NCI-H2171 (cell line): ENCODE measurements at places on chromosomes 11 and 22.

- no peak for DNase-seq
These were observed 23.5 kb upstream of the TIMP3 start for GRCh38 chr22:32777987-32778386.

- no peak for DNase-seq
These were observed 2.7 kb downstream of the HEPHL1 start for GRCh38 chr11:94023856-94024255.

GRCh38 chr11:113528982-113529381 is 53.8 kb upstream of the DRD2 start:
- no peak for DNase-seq

- DNase-seq: no peak
These were observed 5.7 kb upstream of the KRTAP5-6 start for GRCh38 chr11:1691026-1691877.

GRCh38 chr22:30224161-30224857 is 22.2 kb downstream of the LIF start:
- no peak for DNase-seq

GRCh38 chr11:1516273-1517067 is 29.9 kb upstream of the MOB2 start:
- DNase-seq: no peak

DNA sequence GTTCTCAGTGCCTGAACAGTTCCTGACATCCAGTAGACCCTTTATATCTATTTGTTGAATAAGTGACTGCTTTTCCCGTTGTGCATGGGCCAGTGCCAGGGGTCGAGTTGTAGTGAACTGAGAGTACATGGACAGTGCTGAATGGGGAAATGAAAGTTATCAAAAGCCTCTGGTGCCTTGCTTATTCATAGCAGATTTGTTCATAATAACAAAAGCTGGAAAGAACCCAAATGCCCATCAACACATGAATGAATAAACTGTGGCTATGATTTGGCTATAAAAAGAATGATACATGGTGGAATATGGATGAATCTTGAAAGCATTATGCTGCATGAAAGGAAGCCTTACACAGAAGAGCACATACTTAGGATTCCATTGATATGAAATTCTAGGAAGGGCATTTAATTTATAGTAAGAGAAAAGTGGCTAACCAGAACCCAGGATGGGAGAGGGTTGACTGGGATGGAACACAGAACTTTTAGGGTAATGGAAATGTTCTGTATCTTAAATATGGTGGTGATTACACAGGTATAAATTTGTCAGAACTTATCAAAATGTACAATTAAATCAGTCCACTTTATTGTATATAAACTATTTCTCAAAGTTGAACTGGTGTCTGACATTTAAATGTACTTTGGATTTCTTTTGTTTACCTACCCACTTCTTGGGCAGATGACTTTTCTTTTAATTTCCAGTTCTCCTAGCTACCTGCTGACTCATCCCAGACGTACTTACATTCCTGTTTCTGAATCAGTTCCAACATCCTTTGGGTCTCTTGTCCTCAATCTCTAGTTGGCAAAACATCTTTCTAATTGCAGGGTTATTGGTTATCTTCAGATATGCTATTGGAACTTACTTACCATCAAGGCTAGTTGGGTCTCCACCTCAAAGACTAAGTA is 42.8 kb downstream of the PACS1 start:
- no peak for DNase-seq

DNA sequence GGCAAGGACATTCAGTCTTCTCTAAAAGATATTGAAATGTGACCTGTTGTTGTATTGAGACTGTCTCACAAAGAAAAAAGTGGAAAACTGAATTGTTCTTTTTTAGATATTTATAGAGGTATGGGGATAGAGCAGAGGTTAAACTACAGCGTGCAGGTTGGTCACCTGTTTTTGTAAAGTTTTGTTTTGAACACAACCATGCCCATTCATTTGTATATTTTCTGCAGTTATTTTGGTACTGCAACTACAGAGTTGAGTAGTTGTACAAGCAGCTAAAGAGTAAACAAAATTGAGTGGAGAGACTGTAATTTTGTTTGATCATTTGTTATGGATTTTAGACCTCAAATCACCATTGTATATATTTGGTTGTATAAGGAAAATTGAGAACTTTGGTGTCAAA is 11.3 kb downstream of the EED start:
- DNase-seq: no peak

DNA sequence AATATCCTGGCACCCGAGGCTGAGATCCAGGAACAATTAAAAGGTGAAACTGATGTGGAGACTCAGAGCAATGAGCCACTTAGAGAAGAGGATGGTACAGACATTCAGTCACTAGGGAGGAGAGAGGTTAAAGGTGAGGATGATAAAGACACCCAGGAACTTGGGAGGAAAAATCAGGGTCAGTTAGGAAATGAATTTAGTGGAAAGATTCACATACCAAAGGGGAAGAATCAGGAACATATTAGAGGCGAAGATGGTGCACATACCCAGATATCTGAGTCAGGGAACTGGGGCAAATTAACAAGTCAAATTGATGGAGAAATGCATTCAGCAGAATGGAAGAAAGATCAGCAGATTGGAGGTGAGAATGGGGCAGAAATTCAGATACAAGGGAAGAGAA is 4.1 kb upstream of the MEI1 start:
- no peak for DNase-seq

DNA sequence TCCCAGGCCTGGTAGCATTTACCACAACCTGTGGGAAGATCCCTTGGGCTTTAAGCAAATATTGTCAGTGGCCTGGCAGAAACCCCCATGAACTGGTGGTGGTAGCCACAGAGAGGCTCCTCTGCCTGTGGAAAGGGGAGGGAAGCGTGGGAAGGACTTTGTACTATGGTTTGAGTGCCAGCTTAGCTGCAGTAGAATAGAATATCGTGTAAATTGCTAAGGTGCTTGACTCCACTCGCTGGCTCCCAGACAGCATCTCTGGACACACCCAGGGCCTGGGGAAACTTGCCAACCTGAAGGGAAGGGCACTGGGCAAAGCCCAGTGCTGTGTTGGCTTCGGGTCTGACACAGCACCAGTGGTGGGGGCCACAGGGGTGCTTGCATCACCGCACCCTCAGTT is 52.6 kb downstream of the XRRA1 start:
- DNase-seq: no peak
